ENCODE measurements at places on chromosomes 12 and 14.

DNA sequence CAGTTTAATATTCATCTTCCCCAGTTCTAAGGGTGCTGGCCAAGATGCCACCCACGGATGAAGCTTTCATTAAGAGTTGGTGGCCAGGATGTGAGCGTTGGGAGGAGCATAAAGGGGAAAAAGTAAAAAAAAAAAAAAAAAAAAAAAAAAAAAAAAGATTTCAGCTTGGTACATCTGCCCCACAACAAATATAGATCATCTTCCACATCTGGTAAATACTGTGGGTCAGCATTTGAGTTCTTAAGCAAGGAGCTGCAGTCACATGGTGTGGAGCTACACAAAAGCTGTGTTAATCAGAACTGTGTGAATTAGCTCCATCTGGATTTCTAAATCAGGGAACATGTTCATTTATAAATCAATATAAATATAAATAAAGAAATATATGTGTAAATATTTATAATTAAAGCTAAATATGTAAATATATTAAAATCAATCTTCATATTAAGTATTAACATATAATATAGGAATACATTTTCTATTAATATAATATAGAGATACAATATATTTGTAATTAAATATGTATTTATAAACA is 262.3 kb downstream of the NUAK1 start:
- no peak for DNase-seq

DNA sequence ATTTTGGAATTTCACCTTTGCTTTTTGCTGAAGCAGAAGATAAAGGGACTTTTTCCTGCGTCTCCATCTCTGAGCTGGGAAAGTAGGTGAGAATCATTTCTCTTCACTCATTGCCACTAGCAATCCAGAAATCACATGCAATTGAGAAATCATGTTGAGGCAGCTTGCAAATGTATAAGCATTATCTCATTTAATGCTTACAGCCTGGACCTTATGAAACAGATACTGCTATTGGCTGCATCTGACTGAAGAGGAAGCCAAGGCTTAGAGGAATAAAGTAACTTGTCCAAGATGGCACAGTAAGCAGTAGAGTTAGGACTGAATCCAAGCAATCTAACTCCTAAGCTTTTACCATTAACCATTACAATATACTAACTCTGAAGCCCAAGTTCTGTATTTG is 122.4 kb downstream of the FIGNL2 start:
- no peak for DNase-seq

DNA sequence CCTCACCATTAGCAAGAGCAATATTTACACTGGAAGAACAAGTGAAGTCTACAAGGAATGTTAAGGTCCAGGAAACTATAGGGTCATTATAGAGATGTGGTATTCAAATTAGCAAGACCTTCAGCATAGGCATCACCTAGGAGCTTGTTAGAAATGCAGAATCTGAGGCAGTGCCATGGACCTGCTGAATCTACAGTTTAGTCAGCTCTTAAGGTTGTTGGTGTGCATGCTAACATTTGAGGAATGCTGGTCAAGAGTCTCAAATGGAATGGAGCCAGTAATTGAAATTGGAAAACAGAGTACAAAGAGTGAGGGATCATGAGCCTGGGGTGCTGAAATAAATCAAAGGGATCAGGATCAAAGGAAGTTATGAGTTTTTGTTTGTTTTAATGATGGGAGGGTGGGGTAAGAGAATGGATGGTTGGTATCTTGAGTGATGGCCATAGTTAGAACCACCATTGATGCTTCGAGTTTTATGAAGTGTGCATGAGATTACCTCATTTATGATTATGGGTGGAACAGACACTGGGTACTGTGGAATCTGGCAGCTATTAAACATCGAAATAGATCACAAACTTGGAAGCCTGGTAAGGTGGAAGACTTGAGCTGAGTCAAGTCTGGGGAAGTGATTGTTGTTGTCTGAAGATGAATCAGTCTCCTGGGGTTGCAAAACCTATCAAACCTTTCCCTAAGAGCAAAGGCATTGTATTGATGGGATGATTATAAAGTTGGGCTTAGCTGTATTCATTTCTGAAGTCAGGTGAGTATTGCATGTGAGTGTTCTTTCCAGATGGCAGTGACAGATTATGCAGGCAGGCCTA is 323.3 kb upstream of the E2F7 start:
- no peak for DNase-seq

DNA sequence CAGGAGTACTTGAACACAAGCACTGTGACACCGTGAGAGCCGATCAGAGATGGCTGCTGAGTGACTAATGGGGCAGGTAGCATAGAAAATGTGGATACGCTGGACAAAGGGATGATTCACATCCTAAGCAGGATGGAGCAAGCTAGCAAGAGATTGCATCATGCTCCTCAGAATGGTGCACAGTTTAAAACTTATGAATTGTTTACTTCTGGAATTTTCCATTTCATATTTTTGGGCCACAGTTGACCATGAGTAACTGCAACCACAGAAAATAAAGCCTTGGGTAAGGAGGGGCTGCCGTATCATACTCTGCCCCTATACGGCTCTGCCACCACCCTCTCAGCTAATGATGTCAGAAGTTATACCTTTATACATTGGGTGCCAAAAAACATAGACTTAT is 23.3 kb upstream of the MARK3 start:
- no peak for DNase-seq

GRCh38 chr12:122107261-122107660 is 28.7 kb downstream of the MLXIP start:
- DNase-seq, result no peak

DNA sequence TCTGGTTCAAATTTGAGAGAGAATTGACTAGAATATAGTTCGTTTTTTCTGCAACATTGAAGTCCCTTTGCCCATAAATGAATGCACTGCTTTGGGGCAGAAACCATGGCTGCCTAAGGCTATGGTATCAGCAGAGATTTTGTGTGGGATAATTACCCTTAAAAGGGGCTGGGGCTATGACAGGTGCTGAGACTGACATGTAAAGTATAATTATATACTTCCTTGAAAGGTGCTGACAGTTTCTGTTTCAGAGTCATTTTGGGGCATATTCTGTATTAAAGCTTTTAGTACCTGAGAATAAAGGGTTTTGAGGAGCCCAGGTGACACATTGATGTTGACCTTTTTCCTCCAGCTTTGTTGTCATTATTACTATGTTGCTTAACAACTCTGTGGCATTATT is 150.3 kb upstream of the PTPRQ start:
- no peak for DNase-seq

DNA sequence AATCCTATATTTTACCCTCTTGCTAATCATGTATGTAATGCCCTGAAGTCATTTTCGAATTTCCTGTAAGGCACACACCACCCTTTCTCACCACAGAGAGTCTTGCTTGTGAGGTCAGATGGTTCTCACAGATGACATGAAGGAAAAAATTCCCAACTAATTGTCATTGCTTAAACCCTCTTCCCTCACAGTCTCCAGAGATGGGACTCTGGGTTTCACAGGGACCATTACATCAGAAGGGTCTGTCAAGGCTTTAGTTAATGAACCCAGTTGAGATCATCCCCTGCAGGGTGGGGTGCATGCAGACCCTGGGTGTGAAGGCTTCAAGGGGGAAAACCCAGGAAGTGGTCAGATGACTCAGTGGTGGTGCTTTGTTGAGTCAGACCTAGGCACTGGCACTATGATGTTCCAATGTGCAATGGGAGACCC is 229.6 kb downstream of the BCAT1 start:
- no peak for DNase-seq

GRCh38 chr12:132188916-132189325 is 44.7 kb downstream of the NOC4L start:
- no peak for DNase-seq

- no peak for DNase-seq
Observed at GRCh38 chr14:35301735-35302528, 9.8 kb downstream of the PSMA6 start.

- no peak for DNase-seq
Observed at GRCh38 chr12:113244478-113244958, 23.3 kb downstream of the TPCN1 start.

DNA sequence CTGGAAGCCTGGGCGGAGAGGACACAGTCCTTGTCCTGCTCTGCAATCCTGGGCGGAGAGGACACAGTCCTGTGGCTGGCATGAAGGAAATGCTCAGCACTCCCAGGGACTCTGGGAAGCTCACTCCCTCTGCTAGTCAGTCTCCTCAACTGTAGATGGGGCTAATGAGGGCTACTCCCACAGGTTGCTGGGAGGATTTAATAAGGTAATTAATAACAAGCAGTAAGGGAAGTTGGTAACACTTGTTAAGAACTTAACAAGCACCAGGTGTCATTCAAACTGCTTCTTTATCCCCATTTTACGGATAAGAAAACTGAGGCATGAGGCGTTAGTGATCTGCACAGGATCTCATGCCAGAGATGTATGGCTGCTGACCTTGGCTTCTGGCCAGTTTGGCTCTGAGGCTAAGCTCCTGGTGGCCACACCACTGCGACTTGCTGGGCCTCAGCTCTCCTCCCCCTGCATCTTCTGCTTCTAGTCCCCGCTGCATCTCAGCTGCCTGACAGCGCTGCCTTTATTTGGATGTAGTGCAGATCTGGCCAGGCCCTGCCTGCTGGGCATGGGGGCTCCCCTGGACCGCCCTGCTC is 54.1 kb upstream of the BEGAIN start:
- DNase-seq, result no peak

- DNase-seq, result no peak
Observed at GRCh38 chr12:127760996-127761395, 506.0 kb upstream of the TMEM132C start.

DNA sequence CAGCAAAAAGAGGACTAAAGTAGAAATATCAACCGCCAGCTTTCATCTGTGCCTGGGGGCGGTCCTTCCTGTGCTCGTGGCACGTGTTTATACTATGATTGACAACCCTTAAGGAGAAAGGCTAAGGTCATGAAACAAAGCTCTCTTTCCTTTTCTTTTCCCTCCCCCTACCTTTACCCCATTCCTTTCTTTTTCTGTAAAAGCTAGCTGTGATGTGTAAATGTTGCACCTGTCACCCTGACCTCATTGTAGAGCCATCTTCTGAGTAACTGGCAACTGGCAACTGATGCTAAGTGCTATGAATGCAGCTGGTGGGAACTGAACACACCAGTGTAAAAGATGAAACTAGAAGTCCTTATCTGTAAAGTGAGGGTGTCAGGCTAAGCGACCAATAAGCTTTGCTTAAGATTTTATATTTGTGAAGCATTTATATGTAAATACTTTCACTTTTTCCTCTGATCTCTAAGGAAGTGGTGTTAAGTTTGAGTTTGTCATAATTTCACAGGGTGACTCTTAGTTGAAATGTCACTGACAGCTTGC is 102.8 kb upstream of the BCAT1 start:
- no peak for DNase-seq

DNA sequence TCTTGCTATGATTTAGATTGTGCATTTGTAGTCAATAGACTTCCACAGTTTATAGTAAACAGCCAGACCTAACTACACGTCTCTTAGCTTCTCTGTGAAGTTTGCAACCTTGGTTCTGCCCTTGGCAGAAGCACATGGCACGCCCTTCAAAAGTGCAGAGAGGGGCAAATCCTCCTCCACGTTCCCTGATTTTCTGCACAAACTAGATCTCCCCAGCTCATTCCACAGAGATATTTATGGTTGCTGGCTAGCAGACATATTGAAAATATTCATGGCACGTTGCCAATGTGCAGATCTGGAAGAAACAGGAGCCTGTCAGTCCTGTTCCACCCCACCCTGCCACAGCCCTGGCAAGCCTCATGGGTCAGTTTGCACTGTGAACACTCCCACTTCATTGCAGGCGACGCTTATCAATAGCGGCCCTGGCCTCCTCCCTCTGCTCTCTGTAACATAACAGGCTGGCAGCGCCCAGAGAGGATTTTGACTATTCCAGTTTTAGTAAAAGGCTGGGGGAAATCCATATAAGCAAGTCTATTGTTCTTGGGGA is 6.5 kb upstream of the LGALS3 start:
- DNase-seq, result no peak
